LNCaP clone FGC (cell line): ENCODE measurements at places on chromosomes 3 and 15.
A peak's percentile ranks its signal among the peaks of the same experiment; 100 is the strongest.

DNA sequence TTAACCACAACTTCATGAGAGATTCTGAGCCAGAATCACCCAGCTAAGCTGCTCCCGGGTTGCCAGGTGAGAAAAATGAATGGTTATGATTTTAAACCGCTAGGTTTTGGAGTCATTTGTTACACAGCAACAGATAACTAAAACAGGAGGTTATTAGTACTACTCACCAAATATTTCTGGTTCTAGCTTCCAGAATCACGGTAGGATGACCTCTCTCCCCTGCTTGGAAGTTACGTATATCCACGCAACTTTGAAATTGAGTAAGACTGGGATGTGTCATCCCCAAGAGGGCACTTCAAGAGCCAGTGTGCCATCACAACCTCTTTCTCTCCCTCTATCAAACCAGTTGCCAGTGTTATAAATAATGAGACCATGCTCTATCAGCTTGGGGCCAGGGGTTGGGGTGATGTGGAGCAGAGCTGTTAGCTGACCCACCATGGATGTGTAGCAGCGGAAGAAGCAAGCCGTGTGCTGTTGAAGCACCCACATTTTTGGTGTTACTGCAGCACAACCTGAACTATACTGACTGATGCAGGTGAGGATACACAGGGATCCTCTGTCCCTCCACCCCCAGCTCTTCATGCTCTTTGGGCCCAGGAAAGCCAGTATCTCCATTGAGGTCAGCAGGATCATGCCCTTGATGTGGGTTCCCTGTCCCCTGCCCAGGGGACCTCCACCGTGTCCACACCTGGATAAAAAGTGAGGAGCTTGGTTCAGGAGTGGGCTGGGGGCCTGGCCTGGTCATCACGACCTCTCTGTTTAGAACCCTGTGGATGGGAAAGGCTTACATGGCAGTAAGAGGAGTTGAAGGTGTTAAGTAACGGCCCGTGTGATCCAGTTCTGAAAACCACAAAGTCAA is 19.4 kb upstream of the ALDH1A3 start:
- no peak for DNase-seq

DNA sequence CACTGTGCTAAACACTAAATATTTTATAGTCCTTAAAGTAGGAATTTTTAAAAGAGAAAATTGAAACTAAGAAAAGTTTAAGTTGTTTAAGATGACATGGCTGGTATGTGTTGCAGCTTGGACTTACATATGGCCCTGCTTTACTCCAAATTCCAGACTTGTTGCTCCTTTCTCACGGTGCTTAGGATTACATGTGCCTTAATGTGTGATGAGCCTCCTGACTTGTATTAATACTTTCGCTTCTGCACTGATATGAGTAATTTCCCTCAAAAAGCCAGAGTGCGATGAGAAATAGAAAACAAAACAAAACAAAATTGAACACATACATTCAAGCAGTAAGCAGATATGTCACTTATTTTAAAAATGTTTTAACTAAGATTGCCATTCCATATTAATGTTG is 250.2 kb downstream of the VGLL3 start:
- no peak for DNase-seq

- DNase-seq = no peak
Measured at GRCh38 chr15:93705753-93706455, 525.5 kb upstream of the MCTP2 start.

DNA sequence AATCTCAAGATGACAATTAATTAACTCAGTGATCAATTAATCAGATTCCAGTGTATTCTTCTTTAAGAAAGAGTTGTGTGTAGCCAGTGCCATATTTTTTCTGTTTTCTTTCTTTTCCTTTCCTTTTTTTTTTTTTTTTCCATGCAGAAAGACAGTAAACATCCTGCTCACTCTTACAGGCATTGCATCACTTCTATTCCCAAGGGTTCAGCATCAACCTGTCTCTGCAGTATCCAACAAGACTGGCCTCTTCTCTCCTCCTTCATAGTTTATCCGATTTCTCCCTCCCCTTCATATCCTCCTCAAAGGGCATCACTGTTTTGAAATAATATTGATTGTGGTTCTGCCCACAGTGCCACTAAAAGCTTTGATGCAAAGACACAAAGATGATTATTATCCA is 17.0 kb upstream of the SLC9A9 start:
- DNase-seq = no peak

DNA sequence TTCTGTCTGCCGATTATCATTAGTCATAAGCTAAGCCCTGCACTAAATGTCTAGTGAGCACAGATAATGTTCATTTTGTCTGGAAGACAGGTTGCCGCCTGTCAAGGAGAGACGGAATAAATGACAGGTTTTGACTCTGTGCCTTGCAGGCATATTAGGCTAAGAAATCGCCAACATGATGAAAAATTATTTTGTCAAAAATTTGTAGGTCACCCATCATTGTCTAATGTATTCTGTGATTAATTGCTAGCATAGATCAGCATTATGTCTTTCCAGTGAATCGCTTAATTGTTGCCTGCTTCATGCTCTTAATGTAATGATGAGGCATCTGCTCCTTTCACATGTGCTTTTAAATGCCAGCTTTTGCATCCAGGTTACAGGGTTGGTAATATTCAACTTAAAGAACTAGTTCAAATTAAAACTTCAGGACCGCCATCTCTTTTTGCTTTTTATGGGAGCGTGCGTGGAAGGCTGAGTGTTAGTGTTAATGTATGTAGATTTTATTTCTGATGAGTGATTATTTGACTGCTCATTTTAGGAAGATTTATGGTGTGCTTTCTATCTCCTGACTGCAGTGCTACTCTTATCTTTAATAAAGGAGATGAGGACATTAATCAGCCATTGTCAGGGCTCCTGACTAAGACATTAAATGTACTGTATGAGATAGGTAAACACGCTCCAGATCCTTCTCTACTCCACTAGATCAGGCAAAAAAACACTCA is 120.8 kb upstream of the MEIS2 start:
- DNase-seq = no peak

- no peak for DNase-seq
Measured at GRCh38 chr3:12944849-12945248, 103.5 kb upstream of the RPL32 start.

GRCh38 chr15:52144656-52145178 is 32.1 kb upstream of the BCL2L10 start:
- no peak for DNase-seq

- DNase-seq = no peak
Measured at GRCh38 chr3:98702166-98702565, 61.0 kb upstream of the ST3GAL6 start.

DNA sequence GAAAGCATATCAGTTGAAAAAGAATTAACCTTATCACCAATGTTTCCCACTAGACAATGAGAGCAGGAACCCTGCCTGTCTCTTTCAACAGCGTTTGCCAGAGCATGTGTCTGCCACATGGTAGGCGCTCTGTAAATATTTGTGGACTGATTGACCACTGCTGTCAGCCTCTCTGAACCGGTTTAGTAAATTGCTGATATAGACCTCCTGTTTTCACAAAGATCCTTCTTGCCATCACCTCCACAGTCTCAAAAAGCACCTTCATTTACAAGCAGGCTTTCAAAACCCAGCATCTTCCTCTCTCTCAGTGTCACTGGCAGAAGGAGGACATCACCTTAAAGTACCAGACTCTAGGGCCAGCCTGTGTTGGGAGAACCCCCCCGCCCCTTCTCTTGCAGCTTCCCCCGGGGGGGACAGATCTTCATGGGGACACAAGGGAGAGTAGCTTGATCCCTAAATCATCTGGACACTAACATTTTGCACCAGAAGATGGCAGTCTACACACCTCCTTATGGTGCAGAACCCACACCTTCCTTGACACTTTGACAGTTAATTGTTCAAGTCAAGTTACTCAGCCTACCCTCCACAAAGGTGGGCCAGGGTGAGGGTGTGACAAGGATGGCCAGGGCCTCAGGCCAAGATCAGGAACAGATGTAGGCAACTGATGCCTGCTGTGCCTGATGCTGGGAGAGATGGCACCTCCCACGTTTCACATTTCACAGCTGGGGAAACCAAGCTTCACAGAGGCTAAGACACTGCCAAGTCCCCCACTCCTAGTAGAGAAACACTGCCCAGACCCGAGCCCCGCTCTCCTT is 37.8 kb upstream of the USP3 start:
- DNase-seq = peak; percentile 55

- no peak for DNase-seq
Measured at GRCh38 chr15:44397869-44398268, 29.6 kb upstream of the CTDSPL2 start.

DNA sequence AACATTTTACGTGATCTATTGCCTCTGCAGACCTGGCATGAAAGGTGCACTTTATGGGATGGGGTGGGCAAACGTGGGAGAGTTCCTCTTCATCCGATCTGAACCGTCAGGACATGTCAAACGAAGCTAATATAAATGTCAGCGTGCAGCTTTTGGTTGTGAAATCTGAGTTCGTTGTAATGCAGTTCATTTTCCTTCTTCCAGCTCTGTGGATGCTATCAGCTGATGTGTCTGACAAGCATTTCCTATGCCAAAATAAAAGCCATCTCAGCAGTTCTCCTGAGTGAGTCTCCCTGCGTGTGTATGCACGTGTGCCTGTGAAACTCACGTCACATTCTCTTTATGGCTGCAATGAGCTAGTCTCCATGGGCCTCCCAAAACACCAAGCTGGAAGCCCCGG is 512.3 kb downstream of the MCTP2 start:
- no peak for DNase-seq

DNA sequence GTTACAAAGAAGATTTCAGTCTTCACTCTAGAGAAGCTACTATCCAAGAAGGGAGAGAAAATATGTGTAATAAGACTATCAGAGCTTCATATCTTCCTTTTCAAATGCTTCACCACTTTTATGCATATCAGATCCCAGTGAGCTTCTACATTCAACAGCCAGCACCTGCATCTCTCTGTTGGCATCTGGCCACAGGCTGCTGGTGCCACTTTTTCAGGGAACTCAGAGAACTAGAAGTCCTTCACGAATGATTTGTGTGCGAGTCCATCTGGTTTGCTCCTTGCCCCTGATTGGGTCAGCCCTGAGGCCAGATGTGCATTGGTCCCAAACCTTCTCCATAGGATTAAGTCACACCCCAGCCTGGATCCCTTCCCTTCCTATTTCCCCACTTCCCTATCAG is 22.1 kb downstream of the SNTN start:
- DNase-seq = no peak

DNA sequence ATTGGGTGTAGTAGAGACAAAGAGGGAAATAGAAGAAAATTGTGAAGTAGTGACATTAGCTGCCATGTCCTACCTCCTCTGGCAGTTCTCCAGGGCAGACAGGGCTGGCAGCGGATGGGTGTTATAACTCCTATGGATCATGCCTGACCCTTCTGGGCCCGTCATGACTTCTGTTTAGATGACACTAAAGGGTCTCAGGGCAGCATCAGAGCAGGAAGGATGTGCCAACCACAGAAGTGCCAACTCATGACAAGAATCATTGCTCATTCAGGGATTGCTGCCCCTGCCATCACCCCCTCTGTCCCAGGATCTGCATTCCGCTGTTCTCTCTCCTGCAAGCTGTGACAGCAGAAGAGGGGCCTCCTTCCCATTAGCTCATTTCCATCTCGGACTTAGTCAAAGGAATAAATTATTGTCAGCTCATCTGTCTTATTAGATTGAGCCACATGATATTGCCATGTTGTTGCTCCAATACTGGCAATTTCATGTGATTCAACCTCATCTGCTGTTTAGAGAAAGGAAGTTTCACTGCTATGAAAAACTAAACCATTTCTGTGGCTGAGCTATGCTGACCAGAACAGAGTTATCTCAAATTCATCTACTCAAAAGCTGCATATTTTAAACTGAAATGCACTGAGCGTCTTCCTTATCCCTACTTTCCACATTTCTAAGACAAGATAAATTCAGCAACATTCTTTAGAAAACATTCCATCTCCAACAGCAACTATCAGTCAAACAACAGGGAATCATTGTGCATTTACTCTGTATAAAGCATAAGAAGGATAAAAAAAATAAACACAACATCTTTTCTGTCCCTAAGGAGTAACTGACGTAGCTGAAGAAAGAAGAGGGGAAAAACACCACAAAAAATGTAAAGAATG is 271.6 kb downstream of the FHIT start:
- DNase-seq = no peak

DNA sequence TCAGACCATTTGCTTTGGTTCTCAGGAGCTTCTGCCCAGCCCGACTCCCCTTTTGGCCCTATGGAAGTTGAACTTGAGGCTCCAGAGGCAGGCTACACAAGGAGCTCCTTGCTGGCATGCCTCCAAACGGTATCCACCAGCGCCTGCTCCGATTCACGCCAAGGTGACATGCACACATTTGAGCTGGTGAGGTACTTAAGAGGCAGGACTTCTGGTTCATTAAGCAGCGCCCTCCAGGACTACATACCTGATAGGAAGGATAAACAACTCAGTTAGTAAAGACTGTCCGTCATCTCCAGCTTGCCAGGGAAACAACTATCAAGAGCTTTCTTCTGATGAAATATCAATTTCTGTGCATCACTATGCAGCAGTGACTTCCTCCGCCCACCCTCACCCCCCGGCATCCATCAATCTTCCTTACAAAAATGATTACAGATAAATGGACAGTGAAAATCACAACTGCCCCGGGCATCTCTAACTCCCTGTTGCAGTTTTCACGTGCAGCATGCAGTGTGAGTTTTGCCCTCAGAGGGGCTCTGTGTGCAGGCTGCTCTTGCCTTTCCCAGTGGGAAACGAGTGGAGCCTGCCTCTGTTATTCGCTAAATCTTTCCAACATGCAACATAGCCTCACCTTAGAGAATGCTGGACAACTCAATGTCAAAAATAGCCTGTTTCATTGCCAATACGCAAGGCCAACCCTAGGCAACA is 122.9 kb downstream of the ARRDC4 start:
- DNase-seq = no peak

DNA sequence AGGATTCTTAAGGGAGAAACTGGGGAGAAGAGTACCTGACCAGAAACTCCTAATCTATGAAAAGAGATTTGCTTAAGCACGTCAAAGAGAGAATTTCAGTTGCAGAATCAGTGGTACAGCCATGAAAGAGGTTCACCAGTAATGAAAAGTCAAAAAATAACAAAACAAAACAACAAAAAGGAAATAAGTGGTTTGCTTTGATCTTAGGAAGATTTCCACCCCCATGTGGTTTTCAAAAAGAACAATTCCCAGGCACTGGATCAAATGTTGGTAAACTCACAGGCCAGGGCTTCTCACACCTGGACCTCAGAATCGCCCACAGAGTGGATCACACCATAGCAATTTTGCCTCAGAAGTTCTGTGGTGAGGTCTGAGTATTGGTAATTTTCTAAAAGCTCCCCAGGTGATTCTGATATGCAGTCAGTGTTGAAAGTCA is 67.5 kb downstream of the TMEM39A start:
- DNase-seq = no peak

- DNase-seq = no peak
Measured at GRCh38 chr15:90211440-90212143, 10.5 kb downstream of the SEMA4B start.

- DNase-seq = peak; percentile 77
Measured at GRCh38 chr3:53350652-53351051, 3.3 kb upstream of the DCP1A start.
